EH (cell line): ENCODE measurements at places on chromosomes 6 and 20.

- DNase-seq, result no peak
Observed at GRCh38 chr6:41051873-41052272, 1.1 kb upstream of the APOBEC2 start.

GRCh38 chr20:62010551-62011402 is 54.9 kb downstream of the TAF4 start:
- peak; percentile 64 for DNase-seq

DNA sequence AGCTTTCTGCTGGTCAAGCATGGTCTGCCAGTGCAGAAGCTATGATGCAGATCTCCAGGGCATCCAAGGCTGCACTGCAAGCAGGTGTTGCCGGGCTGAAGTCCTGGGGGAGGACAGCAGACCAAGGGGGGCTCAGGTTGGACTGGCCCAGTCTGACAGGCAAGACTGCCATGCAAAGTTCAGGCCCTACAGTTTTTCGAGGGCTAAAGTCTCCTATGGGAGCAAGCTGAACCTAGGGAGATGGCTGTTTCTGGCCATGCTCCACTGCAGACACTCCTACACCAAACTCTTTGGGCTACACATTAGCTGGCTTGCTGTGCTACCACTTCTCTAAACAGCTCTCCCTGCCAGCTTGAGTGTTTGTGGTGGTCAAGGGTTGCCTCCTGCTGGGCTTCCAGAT is 130.0 kb upstream of the SYNCRIP start:
- DNase-seq, result peak; percentile 1

DNA sequence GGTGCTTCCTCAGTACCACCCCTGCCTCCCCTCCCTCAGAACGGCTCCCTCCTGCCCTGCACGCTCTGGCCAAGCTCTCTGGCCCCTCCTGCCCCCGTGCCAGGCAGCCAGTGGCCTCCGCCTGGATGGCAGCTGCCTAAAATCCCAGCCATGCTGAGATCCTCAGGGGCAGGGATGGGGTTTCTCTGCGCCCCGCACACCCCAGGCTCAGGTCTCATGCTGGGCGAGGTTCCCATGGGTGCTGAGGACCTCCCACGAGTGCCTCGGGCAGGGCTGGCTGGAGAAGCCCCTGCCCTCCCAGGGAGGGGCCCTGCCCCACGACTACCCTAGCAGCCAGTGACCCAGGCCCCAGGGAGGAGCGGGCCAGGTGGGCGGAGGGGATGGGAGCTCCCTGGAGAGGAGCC is 2.7 kb downstream of the PTK6 start:
- DNase-seq, result no peak

DNA sequence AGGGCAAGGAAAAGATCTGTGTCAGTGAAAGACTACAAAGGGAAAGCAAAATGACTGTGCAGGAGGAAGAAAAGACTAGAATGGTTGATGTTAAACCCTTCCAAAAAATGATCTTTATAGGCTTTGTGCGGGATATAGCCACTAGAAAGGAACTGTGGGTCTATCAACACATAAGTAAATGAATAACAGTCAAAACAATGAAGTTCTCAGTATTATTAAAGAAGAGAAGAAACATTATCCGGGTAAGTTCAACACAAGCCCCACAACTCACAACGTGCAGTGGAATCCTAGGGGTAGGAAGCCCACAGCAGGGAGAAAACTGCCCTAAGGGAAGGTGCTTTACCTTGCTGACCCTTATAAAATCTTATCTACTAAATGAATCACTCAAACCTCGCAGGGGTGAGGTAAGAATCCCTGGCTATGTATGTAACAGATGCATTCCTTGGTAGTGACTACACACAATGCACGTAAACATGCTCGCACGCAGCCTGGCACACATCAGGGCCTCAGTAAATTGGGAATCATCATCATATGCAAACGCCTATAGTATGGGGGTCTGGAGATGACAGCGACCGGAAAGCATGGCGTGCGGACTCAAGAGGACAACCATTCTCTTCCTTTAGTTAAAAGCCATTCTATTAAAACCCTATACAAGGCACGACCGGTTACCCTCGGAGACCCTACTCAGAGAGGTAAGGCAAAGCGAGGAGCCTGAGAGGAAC is 11.3 kb downstream of the TFAP2A start:
- DNase-seq, result peak; percentile 91

- DNase-seq, result no peak
Observed at GRCh38 chr6:100751590-100751989, 129.5 kb downstream of the ASCC3 start.

DNA sequence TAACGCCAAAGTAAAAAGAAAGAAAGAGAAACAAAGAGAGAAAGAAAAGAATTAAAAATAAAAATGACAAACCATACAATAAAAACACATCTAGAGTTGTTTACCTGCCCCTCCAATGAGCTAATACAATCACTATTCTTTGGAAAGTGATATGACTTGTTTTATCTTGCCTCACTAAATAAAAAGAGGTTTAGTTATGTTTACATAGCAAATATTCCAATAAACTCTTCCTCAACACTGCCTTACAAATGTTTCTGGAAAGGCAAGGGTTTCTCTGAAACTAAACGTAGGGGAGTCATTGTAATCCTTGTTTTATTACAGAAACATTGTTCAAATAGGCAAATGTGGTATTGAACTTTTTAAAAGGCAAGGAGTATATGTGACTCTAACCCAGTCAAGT is 396.2 kb downstream of the EPM2A start:
- no peak for DNase-seq

DNA sequence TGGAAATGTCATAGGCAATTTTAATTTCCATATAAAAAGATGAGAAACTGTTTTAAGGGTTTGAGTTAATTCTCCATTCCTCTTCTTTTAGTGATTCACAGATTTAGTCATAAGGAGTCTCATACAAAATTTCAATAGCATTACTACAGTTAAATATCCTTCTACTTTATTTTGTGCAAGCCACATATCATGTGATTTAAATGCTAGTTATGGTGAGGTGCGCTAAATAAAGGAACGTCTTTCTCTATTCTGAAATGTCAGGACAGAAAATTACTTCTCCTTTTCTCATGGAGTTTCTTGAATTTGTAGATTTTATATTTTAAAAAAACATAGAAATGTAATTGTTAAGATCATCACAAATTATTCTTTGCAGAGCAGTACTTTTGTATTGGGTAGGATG is 50.0 kb upstream of the SUPT3H start:
- no peak for DNase-seq

DNA sequence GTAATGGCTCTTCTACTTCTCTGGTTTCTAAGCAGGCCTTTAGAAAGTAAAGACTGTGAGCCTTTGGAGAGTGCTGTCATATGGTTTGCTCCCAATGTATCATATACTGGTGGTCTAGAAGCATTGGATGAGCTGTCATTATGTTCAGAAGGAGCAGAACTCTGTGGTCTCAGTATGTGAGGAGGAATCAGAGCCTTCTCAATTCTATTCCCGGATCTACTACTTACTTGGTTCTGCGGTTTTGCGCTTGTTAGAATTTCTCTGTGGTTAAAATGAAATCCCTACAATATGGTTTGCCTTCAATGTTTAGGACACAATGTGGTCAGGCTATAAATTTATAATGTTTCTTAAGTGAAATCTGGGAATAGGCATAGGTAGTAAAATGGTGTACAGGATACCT is 64.6 kb downstream of the RWDD2A start:
- DNase-seq, result no peak

DNA sequence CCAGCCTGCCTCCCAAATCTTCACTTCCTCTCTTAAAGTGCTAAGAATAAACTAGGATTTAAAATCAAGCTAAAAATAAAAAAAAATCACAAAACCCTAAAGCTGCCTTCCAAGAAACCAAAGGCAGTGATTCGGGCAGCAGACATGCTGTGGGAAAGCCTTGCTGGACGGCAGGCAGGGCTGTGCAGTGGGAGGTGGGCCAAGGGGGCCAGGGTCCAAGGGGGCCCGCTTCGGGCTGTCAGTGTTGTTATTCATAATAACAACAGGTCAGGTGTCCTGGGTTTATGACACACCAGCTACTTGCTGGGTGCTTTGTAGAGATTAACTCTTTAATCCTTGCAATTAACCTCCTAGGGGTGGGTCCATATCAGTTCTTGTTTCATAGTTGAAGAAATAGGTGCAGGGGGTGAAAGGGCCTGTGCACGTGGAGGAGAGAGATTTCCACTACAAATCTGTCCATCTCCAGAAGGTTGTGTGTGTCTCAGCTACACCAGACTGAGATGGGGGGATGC is 40.4 kb downstream of the CD40 start:
- no peak for DNase-seq

- peak; percentile 55 for DNase-seq
Observed at GRCh38 chr6:27374824-27375612, 13.5 kb upstream of the ZNF391 start.

- no peak for DNase-seq
Observed at GRCh38 chr20:15951658-15952057, 621.6 kb downstream of the KIF16B start.

DNA sequence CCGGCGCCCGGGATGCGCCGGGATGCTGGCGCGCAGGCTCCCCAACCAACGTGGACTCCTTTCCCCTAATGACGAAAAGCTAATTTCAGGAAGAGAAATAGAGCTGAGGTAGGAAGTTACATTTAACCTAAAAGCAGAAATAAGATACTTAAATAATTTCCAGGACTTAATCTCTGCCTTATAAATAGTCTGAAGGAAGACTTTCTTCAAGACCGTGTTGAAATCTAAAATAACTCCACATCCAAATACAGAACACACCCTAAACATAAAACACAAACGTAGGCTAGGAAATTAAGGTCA is 1.3 kb downstream of the ASF1A start:
- DNase-seq, result no peak

DNA sequence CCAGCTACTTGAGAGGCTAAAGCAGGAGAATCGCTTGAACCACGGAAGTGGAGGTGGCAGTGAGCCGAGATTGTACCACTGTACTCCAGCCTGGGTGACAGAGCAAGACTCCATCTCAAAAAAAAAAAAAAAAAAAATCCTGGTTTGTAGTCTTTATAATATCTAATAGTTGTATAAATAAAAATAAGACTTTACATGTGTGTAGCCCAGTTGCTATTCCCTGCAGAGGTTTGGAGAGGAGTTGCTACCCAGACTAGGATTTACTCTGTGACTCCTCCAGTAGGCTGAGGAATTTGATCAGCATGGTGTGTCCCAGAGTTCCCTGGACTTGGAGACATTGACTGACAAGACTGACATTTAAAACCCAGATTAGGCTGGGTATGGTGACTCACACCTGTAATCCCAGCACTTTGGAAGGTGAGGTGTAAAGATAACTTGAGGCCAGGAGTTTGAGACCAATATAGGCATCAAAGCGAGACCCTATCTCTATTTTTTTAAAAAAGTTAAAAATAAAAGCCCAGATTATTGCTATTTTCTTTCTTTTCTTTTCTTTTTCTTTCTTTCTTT is 10.2 kb downstream of the CHMP4B start:
- no peak for DNase-seq

GRCh38 chr6:155235087-155235486 is 28.7 kb upstream of the CLDN20 start:
- DNase-seq, result peak; percentile 13

GRCh38 chr6:108434222-108434621 is 126.5 kb upstream of the FOXO3 start:
- no peak for DNase-seq

DNA sequence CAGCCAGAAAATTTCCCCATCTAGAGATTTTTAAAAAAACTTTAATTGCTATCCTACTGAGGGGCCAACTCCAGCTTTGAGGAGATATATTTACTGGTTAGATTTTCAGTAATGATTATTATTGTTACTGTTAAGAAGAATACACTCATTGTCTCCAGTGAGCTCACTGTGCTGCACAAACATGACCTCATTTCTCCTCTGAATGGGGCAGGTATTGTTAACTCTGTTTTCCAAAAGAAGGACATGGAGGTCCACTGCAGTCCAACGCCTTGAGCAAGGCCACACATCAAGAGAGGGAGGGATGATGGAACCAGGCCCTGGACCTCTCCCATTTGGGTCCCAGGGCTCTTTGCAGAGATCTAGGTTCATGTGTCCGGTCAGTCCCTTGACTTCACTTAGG is 13.9 kb upstream of the SCUBE3 start:
- DNase-seq, result no peak

GRCh38 chr6:155315516-155315871 is 1.2 kb upstream of the TFB1M start:
- DNase-seq, result no peak
